ENCODE measurements at places on chromosomes 1 and 21.

DNA sequence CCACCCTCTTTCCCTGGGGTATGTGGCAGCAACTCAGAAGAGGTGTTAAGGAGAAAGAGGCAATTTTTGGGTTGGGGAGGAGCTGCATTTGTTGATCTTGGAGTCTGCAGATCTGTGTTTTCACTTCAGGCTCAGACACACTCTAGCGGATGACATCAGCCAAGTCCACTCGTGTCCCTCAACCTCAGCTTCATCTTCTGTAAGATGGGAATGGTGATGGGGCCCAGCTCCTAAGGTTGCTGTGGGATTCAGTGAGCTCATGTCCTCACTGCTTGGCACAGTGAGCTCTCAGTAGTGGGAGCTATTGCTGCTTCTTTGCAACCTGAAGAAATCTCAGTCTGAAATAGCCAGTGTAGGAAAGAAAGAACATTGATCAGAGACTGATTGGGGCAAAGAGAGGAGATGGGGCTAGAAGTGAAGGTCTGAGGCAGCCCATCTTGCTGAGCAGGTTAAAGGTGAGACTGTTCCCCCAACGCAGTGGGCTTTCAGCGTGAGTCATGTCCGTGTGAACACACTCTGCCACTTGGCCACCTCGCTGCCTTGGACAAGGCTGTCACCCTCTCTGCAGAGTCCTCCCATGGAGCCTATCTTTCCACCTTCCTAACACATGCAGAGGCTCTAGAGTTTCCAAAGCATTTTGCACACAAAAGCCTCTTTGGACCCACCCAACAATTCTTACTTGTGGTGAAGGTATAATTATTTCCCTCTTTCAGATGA, 56.0 kb upstream of the CITED4 start:
- no peak for DNase-seq

GRCh38 chr21:34810786-34811185, 142.0 kb downstream of the CLIC6 start:
- no peak for DNase-seq

- no peak for DNase-seq
Observed at GRCh38 chr1:79848316-79848715, 841.8 kb upstream of the ADGRL4 start.

DNA sequence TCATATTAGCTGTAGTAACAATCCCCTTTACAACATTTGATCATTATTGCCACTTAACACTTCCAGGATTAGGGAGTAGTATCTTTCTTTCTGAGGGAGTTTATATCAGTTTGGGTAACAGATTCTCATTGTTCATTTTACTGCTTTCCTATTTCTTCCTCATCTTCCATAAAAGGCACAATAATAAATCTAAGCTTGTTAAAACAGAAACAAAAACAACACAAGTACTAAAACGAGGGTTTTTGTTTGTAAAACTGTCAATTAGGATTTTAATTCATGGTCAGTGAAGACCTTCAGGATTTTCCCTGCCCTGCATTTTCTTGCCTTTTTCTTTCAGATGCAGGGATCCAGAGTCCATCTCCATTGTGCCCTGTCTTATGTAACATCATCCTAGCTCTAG, 29.5 kb downstream of the TMED5 start:
- no peak for DNase-seq

DNA sequence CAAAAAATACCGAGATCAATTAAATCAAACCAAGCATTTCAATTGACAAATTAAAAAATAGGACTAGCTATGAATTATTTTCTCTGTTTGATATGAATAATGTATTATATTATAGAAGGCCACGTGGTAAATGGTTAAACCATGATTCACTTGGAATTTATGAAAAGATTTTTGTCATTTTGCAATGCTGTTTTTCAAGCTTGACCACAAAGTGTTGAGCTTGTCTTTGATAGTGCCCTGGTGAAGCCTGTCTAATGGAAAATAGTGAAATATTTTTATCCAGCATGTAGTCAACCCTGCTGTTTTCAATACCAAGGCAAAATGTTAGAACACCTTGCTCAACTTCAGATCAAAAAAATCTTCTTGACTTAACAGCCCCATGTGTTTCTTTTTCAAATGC, 288.0 kb upstream of the PRMT6 start:
- DNase-seq: no peak

DNA sequence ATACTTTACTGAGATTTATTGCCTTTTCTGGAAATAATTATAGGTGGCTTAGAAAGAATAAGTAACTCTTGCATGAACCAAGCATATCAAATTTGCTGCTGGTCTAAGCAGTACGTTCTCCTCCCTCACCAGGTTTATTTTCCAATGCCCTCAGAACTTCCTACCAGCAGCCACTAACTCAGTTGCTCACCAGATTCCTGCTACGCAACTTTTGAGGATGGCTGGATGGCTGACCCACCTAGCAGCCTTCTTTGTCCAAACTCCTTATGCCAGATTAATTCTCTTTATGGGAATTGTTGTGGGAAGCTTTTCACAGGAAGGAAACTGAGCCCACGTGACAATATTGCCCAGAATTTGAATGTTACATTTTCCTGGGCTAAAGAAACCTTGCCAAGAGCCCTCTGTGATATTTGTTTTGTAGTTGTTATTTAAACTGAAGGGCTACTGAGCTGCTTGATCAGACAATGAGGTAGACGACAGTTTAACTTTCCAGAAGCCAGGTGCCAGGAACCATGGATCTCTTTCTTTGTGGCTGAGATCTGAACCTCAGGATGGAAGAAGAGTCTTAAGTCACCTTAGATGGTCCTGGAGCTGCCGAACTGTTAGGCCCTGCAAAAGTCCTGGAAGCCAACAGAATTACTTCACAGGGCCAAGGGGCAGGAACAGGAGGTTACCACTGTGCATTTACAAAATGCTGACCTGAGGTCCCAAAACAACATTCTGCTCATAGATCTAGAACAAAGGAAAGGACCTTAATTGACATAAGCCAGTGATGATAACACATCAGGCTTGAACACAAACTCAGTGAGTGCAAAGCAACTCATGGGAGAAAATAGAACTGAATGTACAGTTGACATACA, 85.5 kb upstream of the ATP1A1 start:
- DNase-seq: no peak

GRCh38 chr1:151334822-151335221, 7.6 kb upstream of the PI4KB start:
- DNase-seq: no peak

GRCh38 chr1:85151446-85151845, 49.4 kb downstream of the SYDE2 start:
- no peak for DNase-seq

GRCh38 chr1:100443811-100444571, 91.7 kb downstream of the CDC14A start:
- DNase-seq: no peak

DNA sequence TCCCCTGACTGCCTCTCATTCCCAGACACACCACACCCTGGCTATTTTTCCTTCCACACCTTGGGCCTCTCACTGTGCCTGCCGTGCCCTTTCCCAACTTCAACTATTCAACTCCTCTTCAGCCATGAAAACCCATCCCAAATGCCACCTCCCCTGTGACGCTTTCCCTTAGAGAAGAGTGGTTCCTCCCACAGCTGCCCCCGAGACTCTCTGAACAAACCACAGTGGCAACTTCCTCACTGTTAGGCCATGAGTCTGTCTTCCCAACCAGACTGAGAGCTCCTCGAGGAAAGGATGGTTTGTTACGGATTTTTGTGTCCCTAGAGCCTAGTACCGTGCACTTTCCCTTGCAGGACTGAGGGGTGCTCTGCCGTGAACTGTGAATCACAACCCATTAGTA, 59.2 kb downstream of the LRRN2 start:
- no peak for DNase-seq

GRCh38 chr1:113416496-113416895, 26.2 kb downstream of the MAGI3 start:
- DNase-seq: no peak

- DNase-seq: no peak
Observed at GRCh38 chr1:235642011-235642942, 7.3 kb downstream of the GNG4 start.

GRCh38 chr1:43617668-43618067, 32.3 kb upstream of the KDM4A start:
- no peak for DNase-seq

DNA sequence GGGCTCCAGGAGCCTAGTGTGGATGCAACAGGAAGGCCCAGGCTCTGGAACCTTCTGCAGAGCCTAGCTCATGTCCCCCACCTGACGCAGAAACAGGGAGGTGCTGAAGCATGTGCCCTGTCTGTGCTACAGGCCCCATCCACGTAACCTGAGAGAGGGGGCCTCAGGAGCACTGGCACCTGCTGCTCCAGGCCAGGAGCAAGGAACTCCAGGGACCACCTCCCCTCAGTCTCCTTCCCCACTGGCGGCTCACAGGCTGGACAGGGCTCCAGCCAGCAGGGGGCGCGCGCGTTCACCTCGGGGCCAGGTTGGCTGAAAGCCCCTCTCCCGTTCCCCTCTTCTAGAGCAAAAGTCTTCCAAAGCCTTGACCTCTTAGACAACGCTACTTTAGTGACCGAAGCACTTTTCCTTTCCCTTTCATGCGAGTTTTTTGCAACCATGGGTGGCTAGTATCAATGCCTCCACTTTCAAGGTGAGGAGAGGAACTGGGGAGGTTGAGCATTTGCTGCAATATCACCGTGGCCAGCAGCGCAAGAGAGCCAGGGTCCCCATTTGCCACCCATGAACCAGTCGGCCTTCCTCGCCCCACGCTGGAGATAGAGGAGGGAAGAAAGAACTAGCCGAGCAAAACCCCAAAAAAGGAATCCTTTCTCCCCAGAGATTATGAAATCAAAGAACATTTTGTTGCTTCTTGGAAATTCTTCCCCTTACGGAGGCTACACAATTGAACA, 52.4 kb upstream of the GPR157 start:
- DNase-seq: no peak

DNA sequence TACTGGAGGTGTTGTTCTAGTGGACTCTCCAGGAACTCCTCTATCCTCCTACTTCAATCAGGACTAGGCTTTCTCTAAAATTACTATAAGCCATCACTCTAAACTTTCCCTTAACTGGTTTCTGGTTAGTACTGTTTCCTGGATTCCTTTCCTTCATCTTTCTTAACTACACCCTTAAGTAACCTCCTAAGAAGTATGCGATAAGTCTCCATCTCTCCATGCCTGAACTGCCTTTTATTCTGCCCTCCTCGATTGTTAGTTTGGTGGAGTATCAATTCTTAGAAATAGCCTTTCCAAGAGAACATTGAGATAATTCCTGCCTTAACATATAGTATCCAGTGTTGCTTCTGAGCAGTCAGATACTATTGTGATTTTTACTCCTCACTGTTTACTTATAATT, 162.9 kb upstream of the PDE4B start:
- DNase-seq: no peak

- DNase-seq: no peak
Observed at GRCh38 chr1:46298387-46298786, 5.0 kb downstream of the LRRC41 start.

GRCh38 chr1:66446261-66447001, 87.5 kb upstream of the SGIP1 start:
- no peak for DNase-seq

DNA sequence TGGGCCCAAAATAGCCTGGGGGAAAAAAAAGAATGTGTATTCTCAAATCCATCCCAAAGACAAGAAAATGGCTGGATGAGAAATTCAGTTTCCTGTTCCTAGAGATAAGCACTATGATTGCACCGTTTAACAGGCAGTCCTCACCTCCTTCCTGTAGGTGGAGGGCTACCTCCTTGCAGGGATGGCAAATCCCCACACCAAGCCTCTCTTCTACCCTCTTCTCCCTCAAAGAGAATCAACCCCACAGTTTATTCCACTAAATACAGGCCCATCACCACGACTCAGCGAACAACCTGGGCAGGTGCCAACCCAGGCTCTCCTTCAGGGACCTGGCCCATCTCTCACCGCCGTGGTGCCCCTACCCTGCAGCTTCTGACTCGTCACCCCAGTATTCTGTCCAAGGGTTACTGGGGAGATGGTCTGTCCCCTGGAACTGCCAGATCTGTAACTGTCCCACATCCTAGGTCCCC, 3.4 kb upstream of the CHD5 start:
- no peak for DNase-seq

GRCh38 chr21:40882192-40882915, 35.4 kb upstream of the DSCAM start:
- DNase-seq: no peak

DNA sequence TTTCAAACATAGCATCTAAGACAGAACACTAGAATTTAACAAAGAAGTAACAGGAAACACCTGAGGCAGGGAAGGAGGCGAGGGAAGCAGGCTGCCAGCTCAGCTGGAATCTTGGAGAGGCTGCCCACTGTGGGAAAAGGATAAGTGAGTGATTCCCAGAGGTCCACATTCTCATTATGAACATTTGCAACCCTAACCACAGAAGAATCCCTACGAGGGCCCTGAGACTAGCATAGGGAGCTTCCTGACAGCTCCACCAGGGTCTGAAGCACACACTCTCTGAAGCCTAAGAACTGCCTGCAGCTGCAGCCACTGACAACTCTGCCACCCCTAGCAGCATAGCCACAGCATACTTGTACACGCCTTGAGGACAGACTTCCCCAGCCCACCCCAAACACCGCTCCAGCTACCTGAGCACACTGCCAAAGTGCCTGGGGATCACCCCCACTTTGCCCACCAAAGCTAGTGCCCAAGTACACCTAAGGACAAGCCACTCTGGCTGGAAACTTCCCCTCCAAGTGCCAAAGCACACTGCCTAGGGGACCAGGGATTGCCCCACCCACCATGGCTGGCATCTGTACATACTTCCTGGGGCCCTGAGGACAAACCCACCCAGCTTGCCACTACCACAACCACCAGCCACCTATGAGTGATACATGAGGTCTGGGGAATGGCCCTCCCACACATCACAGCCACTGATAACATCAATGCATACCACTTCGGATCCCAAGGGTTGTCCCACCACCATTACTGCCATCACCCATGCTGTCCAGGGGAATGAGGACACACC, 76.6 kb upstream of the GUCA2A start:
- no peak for DNase-seq

DNA sequence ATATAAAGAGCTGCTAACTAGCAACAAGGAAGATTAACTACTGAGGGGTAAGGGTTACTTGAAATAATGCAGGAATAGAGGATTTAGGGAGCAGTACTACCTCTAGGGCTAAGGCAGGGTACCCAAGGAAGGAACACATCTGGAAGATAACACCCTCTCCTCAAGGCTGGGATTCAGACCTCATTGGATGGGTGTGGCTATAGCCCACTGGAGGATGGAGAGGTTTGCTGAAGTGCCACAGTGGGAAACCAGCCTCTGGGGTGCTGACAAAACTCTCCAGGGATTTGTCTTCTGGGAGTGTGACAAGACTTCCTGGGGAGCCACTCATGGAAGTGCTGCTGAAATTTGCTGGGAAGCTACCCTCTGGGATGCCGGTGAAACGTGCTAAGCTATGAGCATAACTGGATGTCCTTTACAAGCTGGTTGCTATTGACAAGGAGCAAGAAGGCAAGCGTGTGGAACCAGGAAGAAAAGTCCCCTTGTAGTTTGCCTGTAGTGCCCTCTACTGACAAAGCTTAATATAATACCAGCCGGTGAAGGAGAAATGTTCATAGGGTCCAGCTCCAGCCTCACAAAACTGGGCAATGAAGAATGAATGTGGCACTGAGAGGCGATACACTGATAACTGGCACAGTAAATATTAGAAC, 122.8 kb upstream of the USP24 start:
- peak; percentile 14 for DNase-seq

GRCh38 chr1:224432672-224433040, 1.9 kb downstream of the WDR26 start:
- no peak for DNase-seq

- DNase-seq: no peak
Observed at GRCh38 chr1:41566274-41566885, 81.9 kb upstream of the EDN2 start.

- DNase-seq: no peak
Observed at GRCh38 chr1:206449565-206449964, 20.7 kb upstream of the IKBKE start.

- no peak for DNase-seq
Observed at GRCh38 chr1:8061673-8062386, 35.7 kb upstream of the ERRFI1 start.

GRCh38 chr1:165259236-165259635, 97.3 kb downstream of the LMX1A start:
- DNase-seq: no peak
